NCI-H748 treated with DMSO at 0.1 percent for 48 hours (cell line): ENCODE measurements at places on chromosomes 13 and 19.

- DNase-seq: no peak
These were observed 6.9 kb downstream of the SUGP2 start for GRCh38 chr19:19026299-19026971.

- DNase-seq: peak; percentile 14
These were observed 58.1 kb downstream of the MRPL57 start for GRCh38 chr13:21234526-21234925.

- DNase-seq: no peak
These were observed 16.8 kb downstream of the KBTBD7 start for GRCh38 chr13:41177616-41178015.

- no peak for DNase-seq
These were observed 157.9 kb downstream of the UQCRFS1 start for GRCh38 chr19:29054886-29055675.
